ENCODE measurements at places on chromosomes 4 and X.

- DNase-seq = no peak
These were observed 121.0 kb downstream of the KCNIP4 start for GRCh38 chr4:21827575-21827974.

GRCh38 chr4:55553441-55554201 is 6.9 kb upstream of the CLOCK start:
- no peak for DNase-seq

DNA sequence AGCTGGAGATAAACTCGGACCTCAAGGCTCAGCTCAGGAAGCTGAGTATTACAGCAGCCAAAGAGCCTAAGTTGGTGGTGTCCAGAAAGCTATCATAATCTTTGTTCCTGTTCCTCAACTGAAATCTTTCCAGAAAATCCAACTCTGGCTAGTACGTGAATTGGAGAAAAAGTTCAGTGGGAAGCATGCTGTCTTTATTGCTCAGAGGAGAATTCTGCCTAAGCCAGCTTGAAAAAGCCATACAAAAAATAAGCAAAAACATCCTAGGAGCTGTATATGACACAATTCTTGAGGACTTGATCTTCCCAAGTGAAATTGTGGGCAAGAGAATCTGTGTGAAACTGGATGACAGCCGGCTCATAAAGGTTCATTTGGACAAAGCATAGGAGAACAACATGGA is 74.6 kb downstream of the SHISA3 start:
- no peak for DNase-seq

DNA sequence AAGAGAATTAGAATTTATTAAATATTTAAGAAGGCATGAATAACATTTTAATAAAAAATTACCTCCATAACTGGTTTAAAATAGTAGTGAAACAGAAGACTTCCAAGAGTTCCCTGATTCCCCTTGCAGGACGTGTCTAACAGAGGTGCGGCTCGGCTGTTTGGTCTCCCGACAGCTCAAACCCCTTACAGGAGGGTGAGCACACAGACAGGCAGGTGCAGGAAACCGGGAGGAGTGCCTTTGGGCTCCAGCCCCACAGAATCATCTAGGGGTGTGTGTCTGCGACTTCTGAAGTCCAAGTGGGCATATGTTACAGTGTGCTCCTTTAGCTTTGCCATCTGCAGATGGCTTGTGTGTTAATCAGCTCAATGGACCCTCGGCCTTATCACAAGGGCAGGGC is 88.1 kb upstream of the CCSER1 start:
- DNase-seq = no peak

Data from frontal cortex (tissue), 4 donors.